Activated CD8-positive, alpha-beta memory T cell treated with anti-CD3 and anti-CD28 coated beads for 48 hours (primary cell): ENCODE measurements at places on chromosomes 11 and 22.

DNA sequence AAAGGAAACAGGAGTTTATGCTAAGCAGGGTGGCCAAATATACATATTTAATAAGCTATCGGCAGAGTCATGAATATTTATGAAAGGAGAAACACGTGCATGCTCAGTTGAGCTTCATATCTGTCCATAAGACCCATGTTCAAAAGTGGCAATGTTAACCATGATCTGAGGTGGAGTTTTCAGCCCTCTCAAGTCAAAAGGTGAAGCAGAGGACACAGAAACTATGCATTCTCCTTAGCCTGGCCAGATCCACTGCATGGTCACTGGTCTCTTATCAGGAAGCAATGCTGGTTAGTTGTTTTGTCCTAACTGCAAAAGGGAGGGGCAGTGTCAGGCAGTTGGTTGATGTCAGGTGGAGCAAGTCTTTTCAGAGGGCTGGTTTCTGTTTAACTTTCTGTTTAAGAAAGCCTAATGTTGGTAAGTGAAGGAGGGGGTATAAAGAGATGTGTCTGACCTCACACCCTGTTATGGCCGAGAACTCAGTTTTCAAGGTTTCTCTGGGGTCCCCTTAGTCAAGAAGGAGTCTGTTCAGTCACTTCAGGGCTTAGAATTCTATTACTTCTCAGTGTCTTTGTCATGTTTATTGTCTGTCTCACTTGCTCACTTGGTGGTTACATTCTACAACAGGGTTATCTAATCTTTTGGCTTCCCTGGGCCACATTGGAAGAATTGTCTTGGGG, 5.5 kb upstream of the SELENOH start:
- no peak for DNase-seq

- no peak for DNase-seq
Observed at GRCh38 chr11:120285256-120285655, 39.8 kb upstream of the TLCD5 start.

DNA sequence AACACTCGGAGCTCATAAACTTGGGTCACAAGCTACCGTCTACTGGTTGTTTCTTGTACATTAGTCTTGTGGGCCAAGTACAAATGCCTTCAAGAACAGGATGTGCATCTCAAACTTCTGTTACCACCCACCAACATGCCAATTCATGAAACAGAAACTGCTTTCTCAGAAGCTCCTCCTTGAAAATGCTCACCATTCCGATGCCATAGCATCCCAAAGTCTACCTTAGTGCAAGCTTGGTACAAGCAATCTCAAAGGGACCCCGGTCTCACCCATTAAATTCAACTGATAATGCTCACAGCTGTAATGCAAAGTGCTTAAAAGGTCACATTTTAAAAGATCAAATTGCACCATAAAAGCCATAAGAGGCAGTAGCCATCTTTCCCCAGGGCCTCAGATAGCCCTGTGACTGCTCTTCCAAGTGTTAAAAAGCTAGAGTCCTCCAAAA, 31.8 kb upstream of the CCDC34 start:
- no peak for DNase-seq

GRCh38 chr11:9516113-9516512, 55.3 kb downstream of the ZNF143 start:
- no peak for DNase-seq

DNA sequence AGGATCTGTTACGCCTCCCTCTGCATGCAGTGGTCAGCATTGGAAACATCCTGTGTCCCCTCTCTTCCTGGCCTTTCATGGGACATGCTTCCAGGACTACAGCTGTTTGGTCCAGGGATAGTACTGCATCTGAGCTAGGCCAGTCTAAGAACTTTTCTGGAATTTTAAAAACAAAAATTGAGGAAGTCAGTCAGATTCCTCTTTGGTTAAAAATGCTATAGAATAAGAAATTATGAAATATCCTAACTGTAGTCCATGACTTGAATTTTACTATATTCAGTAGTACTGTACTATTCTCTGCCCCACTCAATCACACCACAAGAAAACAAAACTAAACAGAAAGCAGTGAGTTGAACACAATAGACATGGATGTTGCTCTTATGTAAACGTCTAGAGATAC, 201.0 kb upstream of the CADM1 start:
- no peak for DNase-seq

GRCh38 chr11:6596239-6596877, 7.1 kb downstream of the RRP8 start:
- DNase-seq, result no peak

DNA sequence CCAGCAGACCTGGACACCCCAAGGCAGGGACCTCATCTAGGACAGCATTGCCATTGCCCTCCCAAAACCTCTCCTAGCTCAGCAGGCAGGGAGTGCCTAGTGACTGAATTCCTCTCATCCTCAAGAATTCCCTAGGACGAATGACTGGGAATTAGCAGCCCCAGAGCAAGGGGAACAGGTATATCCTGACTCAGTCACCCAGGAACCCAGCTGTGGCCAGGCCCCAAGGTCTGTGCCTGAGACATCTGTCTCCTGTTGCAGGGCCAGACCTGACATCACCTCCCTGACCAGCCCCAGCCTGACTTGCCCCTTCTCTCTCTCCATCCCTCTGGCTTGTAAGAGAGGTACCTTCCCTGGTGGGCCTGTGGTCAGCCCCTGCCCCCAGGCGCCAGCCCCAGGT, 39.0 kb upstream of the SUSD2 start:
- DNase-seq, result no peak

- no peak for DNase-seq
Observed at GRCh38 chr11:69524991-69525411, 43.5 kb downstream of the LINC01488 start.

GRCh38 chr22:36210224-36210623, 8.6 kb upstream of the APOL4 start:
- DNase-seq, result no peak

GRCh38 chr11:83813296-83813695, 527.1 kb upstream of the CCDC90B start:
- no peak for DNase-seq

- no peak for DNase-seq
Observed at GRCh38 chr22:41474872-41475451, 6.0 kb downstream of the ACO2 start.

GRCh38 chr11:72369743-72370142, 64.6 kb downstream of the CLPB start:
- DNase-seq, result no peak

GRCh38 chr22:31544481-31545480, 48.4 kb downstream of the SFI1 start:
- no peak for DNase-seq

DNA sequence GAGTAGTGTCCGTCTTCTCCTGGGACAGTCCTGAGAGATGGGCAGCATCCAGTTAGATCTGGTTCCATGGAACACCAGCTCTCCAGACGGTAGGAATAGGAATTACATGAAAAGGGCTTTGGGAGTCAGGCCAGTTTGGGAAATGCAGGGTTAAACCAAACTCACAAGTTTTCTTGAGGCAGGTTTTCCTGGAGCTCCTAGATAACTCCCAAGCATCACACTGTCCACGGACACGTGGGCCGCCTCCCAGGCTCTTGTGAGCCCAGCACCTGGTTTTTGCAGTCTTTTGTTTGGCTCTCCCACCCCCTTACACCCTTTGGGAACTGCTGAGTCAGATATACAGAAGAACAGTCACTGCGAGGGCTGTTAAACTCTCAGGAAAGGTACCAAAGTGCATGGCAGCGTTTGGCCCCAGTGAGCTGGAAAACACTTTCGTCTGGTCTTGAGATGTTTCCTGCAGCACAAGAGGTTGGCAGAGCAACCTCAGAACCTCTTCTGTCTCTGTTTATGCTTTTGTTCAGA, 90.0 kb downstream of the BCR start:
- no peak for DNase-seq

GRCh38 chr11:69398529-69399492, 82.7 kb upstream of the LINC01488 start:
- DNase-seq, result no peak

GRCh38 chr22:49238181-49239141, 589.2 kb downstream of the BRD1 start:
- DNase-seq, result no peak

DNA sequence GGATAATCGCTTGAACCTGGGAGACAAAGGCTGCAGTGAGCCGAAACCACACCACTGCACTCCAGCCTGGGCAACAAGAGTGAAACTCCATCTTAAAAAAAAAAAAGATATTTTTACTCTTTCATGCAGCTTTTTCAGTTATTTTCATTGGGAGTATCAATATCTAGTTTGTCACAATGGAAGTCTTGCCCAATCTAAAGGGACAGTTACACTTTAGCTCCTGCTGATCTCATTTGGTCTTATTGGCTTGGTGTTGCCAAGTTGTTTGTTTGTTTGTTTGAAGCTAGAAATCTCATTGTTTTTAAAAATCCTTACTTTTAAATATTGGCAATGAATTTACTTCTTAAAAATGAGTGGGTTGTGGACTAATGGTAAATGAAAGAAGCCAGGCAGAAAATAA, 24.7 kb downstream of the CEP295 start:
- no peak for DNase-seq

GRCh38 chr11:71112990-71113389, 139.4 kb downstream of the SHANK2 start:
- no peak for DNase-seq

GRCh38 chr11:38005597-38005996, 1407.6 kb upstream of the RAG2 start:
- no peak for DNase-seq

DNA sequence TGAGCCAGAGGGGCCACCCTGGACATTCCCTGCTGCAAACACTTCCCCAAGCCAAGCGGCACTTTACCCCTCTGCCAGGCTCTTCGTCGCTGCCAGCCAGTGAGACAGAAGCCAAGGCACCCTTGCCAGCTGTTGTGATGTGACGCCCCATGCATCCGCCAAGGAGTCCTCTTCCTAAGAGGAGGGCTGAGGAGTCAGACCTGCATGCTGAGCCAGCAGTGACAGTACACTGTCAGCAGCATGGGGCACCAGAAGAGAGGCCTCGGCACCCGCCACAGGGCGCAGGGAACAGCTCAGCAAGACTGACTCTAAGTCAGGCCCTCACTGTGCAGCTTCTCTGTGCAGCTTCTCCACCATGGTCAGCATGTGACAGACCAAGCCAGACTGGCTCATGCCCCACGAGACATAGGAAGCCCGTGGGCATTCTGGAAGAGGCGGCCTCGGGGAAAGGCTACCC, 26.4 kb downstream of the VPS37C start:
- DNase-seq, result no peak

DNA sequence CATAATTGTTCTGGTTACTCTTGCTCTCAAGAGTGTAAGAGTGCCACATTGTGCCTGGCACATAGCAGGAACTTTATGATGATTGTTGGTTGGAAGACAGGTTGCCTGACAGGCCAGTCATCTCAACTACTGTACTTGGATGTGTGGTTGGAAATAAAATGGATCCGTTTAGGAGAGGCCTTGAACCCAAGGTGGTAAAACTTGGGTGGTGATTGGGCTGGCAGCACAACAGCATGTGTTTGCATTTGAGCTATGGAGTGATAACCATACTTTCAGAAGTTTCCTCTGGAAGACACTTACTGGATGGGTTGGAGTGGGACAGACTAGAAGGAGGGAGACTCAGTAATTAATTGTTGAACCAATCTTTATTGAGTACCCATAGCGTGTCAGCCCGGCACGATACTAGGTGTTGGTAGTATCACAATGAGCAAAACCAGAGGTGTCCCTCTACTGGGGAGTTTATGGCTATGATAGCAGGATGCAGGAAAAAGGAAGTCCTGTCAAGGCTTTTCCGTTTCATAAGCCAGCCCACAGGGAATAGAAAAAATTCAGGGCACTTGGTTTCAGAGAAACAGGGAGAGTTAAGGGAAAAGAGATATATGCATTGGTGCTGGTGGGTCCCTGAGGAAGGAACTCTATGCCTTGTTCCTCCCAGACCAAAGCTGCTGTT, 3.1 kb upstream of the TMEM109 start:
- no peak for DNase-seq

DNA sequence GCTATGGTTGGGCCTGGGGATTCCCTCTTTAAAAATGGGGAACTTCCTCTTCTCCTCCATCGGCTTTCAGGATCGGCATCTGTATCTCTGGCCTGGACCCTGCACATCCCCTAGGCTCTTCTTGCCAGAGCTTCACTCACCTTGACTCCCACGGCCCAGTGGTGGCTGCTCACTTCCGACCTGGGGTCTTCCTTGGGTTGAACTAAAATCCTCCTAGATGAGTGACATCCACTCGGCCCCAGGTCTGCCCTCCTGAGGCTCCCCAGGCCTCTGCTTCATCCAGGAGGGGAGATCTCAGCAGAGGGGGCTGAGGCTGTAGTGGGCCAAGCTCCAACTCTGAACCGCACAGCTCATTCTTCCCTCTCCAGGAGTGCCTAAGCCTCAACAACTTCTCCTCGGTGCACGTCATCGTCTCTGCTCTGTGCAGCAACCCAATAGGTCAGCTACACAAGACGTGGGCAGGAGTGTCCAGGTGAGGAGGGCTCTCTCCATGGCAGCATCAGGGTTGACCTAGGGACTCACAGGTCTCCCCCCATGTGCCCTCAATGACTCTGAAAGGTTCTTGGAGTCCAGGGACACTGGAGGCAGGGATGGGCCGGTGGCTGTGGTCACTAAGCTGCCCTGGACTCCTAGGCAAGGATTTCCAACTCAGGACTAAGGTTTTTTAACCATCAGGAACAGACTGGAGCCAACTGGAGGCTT, 3.3 kb downstream of the RGL4 start:
- DNase-seq, result no peak

GRCh38 chr11:65917434-65918210, 1.2 kb downstream of the C11orf68 start:
- DNase-seq, result no peak

DNA sequence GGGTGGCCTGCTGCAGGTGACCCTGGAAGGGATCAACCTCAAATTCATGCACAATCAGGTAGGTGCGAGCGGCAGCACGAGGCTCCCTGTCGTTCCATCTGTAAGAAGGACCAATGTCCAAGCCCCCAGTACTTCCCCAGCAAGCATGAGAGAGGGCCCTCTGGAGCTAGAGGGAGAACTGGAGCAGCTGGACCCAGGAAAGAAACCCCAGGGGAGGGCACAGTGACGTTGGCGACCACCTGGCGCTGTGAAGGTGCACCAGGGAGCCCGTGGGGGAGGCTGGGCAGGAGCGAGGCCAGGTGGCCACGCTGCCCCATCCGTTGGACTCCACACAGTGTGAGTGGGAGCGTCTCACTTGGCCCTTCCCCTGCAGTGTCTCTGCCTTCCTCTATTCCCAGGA, 28.0 kb downstream of the MYBPC3 start:
- no peak for DNase-seq

- DNase-seq, result no peak
Observed at GRCh38 chr22:44003405-44004103, 20.5 kb upstream of the PARVB start.

DNA sequence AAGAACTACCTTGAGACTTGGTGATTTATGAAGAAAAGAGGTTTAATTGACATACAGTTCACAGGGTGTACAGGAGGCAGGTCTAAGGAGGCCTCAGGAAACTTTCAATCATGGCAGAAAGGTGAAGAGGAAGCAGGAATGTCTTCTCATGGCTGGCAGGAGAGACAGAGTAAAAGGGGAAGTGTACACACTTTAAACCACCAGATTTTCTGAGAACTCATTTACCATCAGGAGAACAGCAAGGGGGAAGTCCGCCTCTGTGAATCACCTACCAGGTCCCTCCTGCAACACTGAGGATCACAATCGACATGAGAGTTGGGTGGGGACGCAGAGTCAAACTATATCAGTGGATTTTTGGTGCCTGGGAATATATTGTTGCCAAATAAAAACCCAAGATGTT, 40.3 kb upstream of the OR5D13 start:
- DNase-seq, result no peak

- no peak for DNase-seq
Observed at GRCh38 chr11:76854709-76855108, 6.0 kb upstream of the ACER3 start.

- DNase-seq, result no peak
Observed at GRCh38 chr22:43925433-43926348, 2.1 kb downstream of the PNPLA3 start.

- DNase-seq, result no peak
Observed at GRCh38 chr22:42847110-42847509, 10.0 kb downstream of the ARFGAP3 start.
